ENCODE measurements at places on chromosomes 13 and 19.

- no peak for DNase-seq
Measured at GRCh38 chr19:3196064-3196932, 10.6 kb downstream of the NCLN start.

GRCh38 chr13:44124352-44124751, 244.6 kb downstream of the LACC1 start:
- no peak for DNase-seq

DNA sequence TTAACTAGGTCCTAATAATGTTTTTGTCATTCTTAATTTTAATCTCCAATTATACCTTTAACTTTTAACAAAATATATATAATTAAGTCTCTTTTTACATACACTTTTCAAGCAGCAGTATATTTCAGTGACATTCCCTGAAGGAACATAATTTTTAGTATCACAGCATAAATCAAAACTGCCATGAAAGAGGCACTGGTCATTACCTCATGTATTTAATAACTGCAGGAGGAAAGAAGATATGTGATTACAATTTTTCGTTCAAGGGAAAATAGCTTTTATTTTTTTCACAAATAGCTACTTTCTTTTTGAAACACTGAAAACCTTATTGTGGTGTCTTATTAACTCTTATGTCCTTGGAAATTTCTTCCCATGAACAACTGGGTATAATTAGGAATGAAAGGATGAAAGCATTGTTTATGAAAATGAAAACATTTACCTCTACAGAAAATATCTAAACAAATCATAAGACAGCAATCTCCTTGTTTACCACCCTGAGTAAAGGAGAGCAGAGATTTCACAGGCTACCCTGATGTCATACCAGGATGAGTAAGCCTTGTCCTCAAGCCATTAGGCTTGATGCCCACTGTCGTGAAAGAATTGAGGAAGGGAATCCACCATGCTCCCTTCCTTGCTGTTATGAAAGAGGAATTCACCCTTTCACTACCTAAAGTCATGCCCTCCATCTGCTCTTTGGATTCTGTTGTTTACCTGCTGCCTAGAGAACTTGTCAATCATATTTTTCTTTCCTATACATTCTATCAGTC, 877.2 kb upstream of the PCDH20 start:
- no peak for DNase-seq

DNA sequence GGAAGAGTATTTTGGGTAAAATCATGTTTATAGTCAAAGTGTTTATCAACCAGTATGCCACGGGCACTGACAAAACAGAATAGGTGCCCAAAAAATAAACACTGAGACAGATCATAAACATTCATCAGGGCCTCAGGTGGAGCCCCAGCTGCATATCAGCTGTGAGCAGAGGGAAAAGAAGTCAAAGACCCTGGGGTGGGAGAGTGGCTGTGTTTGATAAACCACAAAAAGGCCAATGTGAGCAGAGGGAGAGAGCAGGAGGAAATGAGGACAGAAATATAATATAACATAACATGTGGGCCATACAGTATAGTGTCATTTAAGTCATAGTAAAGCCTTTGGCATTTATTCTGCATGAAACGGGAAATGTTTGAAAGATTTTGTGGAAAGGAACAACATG, 10.0 kb upstream of the EPSTI1 start:
- DNase-seq: no peak

GRCh38 chr13:95552539-95553441, at the start of gene CLDN10:
Gene CLDN10 (plus strand): TSS chr13:95552720. CDS start chr13:95552754, 34 bp downstream.
- no peak for DNase-seq

- DNase-seq: no peak
Measured at GRCh38 chr13:75946536-75947284, 310.6 kb downstream of the LMO7 start.

DNA sequence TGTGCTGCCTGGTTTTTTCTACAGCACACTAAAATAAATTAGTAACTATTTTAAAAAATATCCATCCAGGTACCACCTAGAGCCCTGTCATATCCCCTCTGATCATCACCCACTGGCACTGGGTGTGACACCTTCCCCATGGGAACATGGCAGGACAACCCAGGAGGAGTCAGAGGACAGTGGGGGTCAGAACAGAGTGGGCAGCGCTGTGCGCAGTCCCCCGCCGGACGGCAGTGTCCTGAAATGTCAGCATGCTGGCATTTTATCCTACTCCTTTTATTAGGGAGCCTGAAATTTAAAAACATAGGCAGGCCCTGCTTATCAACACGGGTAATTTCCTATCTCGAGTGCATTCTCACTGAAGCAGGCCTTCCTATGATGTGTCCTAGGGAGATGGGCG, 42.1 kb upstream of the GAS6 start:
- no peak for DNase-seq

- DNase-seq: no peak
Measured at GRCh38 chr13:94515374-94515773, 35.9 kb upstream of the DCT start.

DNA sequence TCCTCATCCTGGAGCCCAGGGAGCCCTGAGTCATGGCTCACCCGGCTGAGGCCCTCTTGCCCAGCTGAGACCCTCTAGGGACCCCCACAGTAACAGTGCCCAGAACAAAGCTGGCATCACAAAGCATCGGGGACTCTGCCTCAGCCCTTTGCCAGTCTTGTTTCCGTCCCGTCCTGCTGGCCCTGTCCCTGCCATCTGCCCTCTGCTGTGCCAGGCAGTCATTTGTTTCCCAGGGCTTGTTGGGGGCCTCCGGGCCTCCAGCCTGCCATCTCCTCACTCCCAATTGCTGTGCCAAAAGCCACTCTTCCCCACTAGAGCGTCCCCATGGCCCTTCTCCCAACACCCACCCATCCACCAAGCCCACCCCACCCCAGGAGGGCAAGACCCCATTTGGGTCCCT, 64.2 kb downstream of the SMARCA4 start:
- DNase-seq: no peak

GRCh38 chr13:40940841-40941240, 78.3 kb downstream of the ELF1 start:
- no peak for DNase-seq

Data from stimulated activated CD4-positive, alpha-beta T cell treated with anti-CD3 and anti-CD28 coated beads, Interleukin-12 subunit alpha, Interleukin-12 subunit beta, amount 100 ng/mL, for 4 hours (primary cell).